Activated naive CD8-positive, alpha-beta T cell treated with anti-CD3 and anti-CD28 coated beads, Interleukin-2, amount 10 ng/mL, durations not matched to agents 7 days and 5 days (primary cell): ENCODE measurements at places on chromosomes 5 and 9. TPM values are rescaled to one million over a fixed set of nuclear protein-coding genes. Genes with fewer than 3 reads are reported as not detected.

DNA sequence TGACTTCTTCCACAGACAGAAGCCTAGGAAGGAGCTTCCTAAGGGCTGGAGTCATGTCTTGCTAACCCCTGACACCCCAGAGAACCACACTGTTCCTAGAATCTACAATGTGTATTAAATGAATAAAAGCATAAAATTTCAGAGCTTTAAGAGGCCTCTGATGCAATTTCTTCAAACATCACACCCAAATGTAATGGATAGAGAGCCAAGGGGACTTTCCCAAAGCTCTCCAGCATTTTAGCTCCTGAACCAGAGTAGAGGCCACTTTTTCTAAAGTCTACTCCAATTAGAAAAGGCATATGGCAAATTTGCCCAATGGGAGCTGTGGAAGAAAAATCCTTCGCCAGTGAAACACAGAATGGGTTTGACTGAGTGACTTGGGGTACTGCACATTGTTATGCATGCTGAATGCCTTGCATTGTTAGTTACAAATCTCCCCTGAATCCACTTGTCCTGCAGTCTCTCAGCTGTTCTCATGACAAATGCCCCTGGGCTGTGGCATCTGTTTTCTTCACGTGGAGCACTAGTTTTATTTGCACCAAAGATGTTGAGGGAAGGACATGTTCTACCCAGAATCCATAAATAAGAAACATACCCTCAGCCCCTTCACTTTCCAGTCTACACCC is 334.0 kb downstream of the ASTN2 start:
- DNase-seq = no peak

DNA sequence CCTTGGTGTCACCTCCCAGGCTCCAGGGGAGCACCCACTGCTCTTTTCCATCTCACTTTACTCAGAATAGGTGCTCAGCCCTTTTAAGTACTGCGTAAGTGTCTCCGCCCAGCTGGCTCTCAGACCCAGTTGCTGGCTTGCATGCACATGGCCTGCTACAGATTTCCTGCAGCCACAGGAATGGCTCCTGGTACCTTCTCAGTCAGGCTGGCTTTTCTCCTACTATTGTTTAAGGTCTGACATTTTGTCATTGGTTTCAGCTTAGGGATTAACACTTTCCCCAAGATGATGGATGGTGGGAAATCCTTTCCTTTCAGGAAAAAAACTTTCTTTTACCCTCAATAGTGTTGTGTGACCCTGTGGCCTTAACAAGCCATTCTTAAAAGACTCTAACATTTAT is 1652.3 kb upstream of the WWC1 start:
- no peak for DNase-seq

- DNase-seq = no peak
Measured at GRCh38 chr5:173163219-173163618, 18.9 kb downstream of the BNIP1 start.

DNA sequence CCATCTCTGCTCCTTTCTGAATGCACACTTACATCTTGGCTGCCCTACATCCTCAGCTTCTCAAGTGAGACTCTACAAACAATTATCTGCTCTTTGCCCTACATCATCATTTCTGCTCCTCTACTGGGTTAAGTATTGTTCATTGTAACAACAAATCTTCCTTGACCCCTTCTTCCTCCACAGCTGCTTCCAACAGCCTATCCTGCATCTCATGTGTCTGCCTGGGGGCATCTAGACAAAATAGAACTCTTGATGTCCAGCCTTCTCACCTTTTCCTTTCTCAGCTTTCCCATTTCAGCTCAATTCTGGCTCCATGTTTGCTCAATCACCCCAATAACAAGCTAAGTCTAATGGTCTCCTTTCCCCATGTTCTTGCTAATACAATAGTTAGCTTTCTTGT is 509.8 kb downstream of the DIRAS2 start:
- no peak for DNase-seq

Gene EGFL7
- 1.00 TPM for total RNA-seq

Gene SLC6A18
- not detected for total RNA-seq

Gene OTULINL
- total RNA-seq = 67.7 TPM

Gene CMBL
- total RNA-seq = 2.4 TPM

Gene SPINK7
- total RNA-seq = not detected

Gene ZBTB5
- total RNA-seq = 12.5 TPM
